Left ventricle myocardium superior (tissue), 1 donor: ENCODE measurements at places on chromosomes 13 and 19.
A peak's percentile ranks its signal among the peaks of the same experiment; 100 is the strongest.

- no peak for DNase-seq
Observed at GRCh38 chr13:48849515-48849914, 126.2 kb upstream of the FNDC3A start.

DNA sequence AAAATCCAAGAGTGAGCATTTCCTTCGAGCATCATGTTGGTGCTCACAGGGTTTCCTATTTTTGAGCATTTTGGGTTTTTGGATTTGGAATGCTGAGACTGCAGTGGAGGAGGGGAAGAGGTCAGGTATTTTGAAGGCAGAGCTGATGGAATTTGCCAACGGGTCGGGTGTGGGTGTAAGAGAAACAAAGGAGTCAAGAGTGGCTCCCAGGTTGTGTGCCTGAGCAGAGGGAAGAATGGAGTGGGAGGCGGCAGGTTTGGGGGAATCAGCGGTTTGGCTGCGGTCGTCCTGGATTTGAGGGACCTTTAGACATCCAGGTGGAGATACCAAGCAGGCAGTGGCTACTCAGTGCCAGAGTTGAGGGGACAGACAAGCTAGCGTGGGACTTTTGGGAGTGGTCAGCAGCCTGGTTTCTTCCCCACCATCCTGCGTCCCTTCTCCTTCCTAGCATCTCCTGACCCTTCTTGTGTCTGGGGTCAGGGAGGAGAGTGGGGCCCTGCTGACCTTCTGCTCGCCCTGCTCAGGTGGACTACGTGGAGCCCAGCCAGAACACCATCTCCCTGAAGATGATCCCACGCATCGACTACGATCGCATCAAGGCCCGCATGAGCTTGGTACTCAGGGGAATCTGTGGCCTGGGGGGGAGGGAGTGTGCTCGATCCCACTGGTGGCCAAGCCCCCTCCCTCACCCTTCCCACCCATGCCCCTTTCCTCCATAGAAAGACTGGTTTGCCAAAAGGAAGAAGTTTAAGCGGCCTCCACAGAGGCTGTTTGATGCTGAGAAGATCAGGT is 14.5 kb upstream of the TIMM50 start:
- DNase-seq = no peak

DNA sequence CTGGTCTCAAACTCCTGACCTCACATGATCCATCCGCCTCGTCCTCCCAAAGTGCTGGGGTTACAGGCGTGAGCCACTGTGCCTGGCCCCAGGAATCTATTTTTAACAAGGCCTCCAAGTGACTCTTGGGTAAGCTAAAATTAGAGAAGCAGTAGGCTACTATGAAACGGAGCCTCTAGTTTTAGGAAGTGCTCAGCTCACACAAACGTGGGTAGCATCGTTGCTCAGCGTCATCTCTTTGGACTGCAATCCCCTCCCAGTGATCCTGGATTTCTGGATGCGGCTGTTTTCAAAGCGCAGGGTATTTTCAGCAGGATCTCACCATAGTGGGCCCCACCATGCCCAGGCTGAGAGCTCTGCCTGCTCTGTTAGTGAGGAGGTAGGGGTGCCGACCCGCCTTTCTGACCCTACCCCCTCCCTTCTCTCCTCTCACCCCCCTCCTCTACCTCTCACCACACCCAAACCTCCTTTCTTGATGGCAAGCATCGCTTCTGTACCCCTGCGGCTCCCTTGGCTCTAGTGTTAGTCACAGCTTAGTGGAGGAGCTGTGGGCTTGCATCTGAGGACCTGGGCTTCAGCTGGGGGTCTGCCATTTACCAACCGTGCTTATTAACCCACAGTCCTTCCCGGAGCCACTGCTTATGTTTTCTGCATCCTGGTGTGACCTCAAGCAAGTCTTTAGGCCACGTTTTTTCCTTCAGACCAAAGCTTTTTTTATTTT is 34.2 kb downstream of the GJA3 start:
- DNase-seq = no peak

DNA sequence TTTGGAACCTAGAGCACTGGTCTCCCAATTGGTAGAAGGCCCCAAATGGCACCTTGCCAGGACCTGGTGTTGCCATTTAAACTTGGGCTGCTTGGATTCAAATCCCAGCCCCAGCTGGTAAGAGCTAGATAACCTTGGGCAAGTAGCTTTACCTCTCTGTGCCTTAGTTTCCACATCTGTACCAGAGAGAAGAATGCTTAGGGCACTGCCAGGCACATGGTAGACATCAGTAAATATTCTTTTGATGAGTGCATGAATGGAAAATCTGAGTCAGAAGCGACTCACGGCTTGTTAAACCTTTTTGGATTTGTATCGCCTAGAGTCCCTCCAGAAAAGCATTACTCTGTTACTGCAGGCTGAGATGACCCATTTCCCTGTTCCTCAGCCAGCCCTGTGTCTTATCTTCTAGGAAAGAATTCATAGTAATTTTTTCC is 90.9 kb downstream of the SIPA1L3 start:
- DNase-seq = no peak

- peak; percentile 19 for DNase-seq
Observed at GRCh38 chr19:1379126-1379905, 4.4 kb upstream of the NDUFS7 start.

DNA sequence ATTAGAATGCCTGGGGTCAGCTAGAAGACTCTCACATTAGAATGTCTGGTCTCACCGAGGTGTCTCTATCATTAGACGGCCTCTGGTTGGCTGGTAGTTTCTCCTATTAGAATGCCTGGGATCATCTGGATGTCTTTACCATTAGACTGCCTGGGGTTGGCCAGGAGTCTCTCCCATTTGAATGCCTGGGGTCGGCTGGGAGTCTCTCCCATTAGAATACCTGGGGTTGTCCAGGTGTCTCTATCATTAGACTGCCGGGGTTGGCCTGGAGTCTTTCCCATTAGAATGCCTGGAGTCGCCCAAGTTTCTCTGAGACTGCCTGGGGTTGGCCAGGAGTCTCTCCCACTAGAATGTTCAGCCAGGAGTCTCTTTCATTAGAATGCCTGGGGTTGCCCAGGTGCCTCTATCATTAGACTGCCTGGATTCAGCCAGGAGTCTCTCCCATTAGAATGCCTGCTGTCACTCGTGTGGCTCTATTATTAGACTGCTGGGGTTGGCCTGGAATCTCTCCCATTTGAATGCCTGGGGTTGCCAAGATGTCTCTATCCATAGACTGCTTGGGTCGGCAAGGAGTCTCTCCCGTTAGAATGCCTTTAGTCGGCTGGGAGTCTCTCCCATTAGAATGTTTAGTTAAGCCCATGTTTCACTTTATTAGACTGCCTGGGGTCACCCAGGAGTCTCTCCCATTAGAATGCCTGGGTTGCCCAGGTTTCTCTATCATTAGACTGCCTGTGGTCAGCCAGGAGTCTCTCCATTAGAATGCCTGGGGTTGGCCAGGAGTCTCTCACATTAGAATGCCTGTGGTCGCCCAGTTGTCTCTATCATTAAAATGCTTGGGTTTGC is 1467.8 kb downstream of the UQCRFS1 start:
- no peak for DNase-seq

DNA sequence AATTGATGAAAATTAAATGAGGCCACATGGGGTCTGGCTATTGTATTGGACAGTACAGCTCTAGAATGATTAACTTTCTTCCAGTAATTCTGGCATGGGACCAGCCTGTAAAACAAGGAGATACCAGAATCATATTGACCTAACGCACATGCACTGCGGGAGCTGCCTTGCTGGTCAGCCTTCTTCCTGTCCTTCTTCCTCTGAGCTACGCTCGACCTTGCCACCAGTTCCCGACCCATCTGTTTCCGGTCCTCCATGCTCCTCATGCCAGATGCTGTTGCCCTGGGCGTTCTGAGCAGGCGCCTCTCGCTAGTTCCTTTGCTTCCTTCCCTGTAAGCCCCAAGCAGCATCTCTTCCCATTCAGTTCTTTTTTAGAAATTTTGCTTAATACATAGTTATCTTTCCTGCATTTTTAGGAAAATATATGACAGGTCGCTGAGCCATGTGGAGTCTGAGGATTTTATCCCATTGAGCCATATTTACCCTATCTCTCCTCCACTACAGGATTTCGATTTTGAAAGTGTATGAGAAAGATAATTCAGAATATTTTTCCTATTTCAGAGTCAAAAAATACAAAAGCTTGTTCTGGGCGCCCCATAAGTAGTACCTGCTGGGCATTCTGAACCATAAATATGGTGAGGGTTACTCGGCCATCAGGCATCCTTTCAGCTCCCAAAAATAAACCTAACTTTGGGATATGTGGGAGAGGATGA is 38.6 kb downstream of the TNFRSF19 start:
- DNase-seq = peak; percentile 70

GRCh38 chr13:106797081-106797640 is 229.2 kb upstream of the ARGLU1 start:
- DNase-seq = no peak

GRCh38 chr13:99752373-99752772 is 219.2 kb downstream of the ZIC5 start:
- DNase-seq = no peak

GRCh38 chr13:81377921-81378320 is 1037.0 kb upstream of the SPRY2 start:
- no peak for DNase-seq
